ENCODE measurements at places on chromosomes 5 and 9. TPM values are rescaled to one million over a fixed set of nuclear protein-coding genes. Genes with fewer than 3 reads are reported as not detected.

The EFNA5 gene
- total RNA-seq, result 60.4 TPM

The PCDH1 gene
- total RNA-seq, result 127 TPM

The NAIP gene
- total RNA-seq, result 30.5 TPM

DNA sequence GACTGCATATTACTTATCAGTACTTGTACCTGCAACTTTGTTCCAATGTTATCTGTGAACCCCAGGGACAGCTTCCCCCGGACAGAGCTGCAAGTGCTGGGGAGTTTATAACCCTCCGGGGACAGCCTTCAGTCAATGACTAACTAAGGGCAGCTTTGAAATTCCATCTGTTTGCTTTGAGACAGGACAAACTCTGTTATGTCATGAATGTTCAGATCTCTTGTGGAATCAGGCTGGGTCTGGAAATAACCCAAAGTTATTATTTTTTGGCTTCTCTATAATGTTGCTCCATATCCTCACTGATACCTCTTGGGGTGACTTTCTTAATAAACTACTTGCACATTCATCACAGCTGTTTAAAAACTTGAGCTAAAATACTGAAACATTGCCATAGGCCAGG is 617.5 kb upstream of the TLE4 start:
- no peak for DNase-seq

DNA sequence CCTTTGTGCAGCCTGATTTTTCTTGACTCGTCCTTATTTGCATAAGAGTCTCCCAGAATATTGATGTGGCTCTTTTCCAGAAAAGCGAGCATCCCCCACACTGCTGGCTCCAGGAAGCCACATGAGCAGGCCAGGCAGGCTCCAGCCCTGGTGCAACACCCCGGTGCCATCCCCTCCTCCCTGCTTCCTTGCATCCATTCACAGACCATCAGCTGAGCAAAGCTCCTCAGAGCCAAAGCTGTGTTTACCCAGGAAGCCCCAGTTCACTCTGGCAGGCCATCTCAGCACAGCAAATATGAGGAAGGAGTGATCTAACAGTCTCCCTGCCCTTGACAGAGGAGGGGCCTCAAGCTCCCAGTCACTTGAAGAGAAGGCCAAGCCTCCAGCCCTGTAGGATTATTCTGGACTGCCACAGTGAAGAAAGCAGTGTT is 34.4 kb downstream of the INSYN2B start:
- peak; percentile 59 for DNase-seq

GRCh38 chr9:134658378-134658955 is 16.9 kb downstream of the COL5A1 start:
- DNase-seq, result no peak

The PCDHA1 gene
- not detected for total RNA-seq

The GPR150 gene
- 0.18 TPM for total RNA-seq

The LOX gene
- 6.5 TPM for total RNA-seq

The SPINK13 gene
- not detected for total RNA-seq

DNA sequence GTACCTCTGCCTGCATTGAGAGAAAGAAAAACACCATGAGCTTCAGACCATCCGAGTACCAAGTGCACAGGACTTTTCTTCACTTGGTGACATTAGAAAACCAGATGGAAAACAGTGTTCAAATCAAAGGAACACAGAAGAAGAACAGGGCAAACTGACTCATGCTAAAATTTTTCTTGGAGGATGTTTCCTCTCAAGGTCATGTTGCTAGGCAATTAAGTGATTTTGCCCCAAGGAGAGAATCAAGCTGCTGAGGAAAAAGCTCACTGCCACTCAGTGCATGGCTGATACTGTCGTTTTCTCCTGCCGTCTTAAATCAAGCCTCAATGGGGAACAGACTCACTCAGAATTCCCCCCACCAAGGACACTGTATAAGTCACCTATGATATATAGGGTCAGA is 57.9 kb upstream of the SIMC1 start:
- DNase-seq, result no peak

DNA sequence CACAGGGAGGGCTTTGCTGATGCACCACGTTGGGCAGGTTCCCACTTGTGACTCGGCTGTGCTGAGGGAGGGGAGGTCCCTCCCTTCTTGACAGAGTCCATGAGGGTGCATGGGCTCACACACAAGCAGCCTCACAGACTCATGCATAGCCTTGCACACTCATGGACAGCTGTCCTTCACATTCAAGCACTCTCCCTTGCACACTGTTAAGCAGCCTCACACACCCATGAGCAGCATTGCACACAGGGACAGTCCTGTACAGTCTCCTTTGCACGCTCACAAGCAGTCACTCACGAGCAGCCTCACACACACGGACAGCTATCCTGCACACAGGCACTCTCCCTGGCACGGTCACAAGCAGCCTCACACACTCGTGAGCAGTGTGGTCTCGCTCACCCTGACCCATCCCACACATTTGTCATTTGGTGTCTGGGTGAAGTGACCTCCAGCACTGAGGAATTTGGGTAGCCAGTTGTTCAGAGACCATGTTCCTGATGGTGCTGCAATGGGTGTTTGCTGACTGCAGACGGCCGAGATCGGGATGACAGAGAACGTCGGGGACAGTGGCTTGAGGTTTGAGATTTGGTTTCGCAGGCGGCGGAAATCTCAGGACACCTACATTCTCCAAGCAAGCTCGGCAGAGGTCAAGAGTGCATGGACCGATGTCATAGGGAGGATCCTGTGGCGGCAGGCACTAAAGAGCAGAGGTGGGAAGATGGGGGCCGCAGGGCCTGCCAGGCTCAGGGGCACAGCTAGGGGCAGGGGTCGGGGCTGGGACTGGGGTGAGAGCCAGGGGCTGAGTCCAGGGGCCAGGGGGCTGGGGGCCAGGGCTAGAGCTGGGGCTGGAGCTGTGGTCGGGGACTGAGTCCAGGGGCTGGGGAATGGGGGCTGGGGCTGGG is 17.7 kb upstream of the LRRC14B start:
- DNase-seq, result no peak

DNA sequence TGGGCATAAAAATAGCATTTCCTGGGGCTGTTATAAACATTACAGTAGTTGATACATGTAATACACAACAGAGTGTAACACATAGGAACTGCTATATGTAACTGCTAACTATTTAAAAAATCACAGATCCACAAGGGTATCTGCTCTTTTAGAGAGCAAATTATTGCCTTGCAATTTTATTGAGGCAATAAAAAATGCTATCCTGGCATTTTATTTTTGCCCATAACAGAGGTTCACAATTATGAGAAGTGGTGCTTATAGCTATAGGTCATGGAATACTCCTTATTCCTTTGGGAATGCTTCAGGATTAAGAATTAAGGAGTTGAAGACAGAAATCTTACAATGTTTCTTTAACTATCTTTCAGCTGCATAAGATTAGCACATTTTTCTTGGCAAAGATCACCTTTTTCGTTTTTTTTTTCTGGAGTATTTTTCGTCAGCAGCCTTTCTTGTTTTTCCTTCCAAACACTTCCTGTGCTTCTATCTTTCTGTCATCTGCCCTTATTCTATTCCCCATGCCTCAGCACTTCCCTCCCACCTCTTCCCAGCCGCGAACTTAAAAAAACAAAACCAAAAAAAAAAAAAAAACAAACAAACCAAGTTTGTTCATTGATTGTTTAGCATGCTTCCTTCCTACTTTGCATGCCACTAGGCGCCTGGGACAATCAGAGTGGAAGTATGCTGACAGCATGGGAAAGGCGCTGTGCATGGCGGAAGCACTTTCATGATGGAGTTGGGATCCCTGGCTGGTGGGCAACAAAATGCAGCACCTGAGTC is 264.2 kb downstream of the MAST4 start:
- no peak for DNase-seq

The CBY3 gene
- total RNA-seq, result not detected

GRCh38 chr9:93298498-93299417 is 114.8 kb downstream of the WNK2 start:
- no peak for DNase-seq

The SPAG8 gene
- total RNA-seq, result 6.4 TPM

DNA sequence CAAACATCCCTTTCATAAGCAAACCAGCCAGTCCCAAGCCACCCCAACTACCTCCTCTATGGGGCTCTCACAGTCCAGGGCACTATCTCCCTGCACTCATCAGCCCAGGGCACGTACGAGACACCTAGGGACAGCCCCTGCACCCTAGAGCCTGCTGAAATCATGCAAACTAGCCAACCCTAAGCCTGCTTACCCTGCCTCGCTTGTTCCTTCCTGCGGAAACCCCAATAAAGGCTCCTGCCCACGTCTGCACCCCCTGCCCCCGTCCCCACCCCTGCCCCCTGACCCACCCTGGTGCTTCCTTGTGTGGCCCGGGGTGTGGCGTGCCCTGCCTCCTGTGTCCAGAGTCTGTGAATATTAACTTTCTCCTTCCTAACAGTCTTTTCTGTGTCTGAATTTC is 135.9 kb downstream of the GADD45G start:
- DNase-seq, result no peak

- no peak for DNase-seq
Observed at GRCh38 chr5:176679365-176680225, 32.3 kb downstream of the TSPAN17 start.

The SYK gene
- total RNA-seq, result 52.9 TPM

- DNase-seq, result no peak
Observed at GRCh38 chr9:98380065-98380681, 124.7 kb upstream of the TBC1D2 start.

GRCh38 chr9:71767776-71768321 is 464 bp downstream of the CEMIP2 start:
- DNase-seq, result peak; percentile 46

The MYORG gene
- 8.1 TPM for total RNA-seq

The CCDC192 gene
- total RNA-seq, result 1.2 TPM

DNA sequence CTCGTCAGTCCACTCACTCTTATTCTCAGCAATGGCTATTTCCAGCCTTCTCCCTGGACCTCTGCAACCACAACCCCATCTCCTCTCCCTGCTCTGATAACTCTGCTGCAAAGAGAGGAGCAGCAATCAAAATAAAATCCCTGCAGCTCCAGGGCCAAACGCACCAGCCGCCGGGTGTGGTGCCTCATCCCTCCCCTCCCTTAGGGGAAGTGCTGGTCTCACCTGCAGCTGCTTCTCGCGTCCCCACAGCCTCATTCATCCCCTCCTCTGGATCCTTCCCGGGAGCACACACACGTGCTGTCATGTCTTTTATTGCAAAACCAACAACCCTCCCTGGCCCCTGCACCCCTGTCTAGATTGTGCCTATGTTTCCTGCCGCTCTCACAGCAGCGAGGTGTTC is 77.8 kb downstream of the TENT4A start:
- no peak for DNase-seq

DNA sequence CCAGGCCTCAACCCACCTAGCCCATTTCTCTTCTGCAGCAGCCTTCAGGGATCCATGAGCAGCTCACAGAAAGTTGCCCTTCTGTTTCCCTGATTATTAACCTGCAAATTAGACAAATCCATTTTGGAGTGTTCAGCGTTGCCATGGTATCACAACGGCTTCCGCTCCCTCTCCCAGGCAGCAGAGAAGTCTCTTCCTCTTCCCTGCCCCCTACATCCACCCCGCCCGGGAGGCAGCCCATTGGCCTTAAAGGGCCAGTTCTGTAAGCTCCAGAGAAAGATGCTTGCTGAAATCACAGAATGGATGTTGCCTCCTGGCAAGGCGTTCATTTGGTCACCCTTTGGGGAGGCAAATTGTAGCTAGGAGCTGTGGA is 47.7 kb upstream of the BOD1 start:
- no peak for DNase-seq

GRCh38 chr9:6805532-6805931 is 47.8 kb downstream of the KDM4C start:
- DNase-seq, result no peak

GRCh38 chr5:123036391-123037103 is at the start of gene PPIC:
PPIC (minus strand) TSS chr5:123036725; CDS start chr5:123036625, 100 bp downstream.
- peak; percentile 89 for DNase-seq

The ADAMTS6 gene
- 2.6 TPM for total RNA-seq

- no peak for DNase-seq
Observed at GRCh38 chr5:113081881-113082546, 105.4 kb downstream of the DCP2 start.

GRCh38 chr9:136091582-136092352 is 3.3 kb downstream of the NACC2 start:
- no peak for DNase-seq

The SPAAR gene
- 1.9 TPM for total RNA-seq

DNA sequence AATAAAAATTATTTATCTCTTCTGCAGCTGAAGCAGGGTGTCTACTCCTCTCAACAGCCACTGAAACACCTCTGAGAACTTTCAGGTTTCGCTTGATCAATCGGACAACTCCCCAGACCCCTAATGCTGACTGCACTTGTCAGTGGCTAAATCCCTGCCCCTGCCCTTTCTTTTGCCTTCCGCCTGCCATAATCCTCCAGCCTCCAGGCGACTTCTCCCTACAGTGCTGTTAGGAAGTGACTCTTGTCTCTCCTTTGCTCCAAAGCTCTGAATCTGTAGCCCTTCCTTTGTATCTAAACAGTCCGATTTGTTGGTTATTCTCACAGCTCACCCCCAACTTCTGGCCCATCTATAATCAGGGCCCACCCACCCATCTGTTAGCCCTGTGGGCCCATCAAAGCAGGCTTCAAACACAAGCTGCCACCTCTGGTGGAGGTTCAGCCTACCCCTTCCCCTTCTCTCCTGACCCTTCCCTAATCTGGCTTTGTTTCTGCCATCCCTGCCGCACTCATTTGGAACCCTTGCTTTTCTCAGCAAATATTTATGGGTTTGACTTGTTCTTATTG is 53.7 kb upstream of the IFNK start:
- no peak for DNase-seq

DNA sequence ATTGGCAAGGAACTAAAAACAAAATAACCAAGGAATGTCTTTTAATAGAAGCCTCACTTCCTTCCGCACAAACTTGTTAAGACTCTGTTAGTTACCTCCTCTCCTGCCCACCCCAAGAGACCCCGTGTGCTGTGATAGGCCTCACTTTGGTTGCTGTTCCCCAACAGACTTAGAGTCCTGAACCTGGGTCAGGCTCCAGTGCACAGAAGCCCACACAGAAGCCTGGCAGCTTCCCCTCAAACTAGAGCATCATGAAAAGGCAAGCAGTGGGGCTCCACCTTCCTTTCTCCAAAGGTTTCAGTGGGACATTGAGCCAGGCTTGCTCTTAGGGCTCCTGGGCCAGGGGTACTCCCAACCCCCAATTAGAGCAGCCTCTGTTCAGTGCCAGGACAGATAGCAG is 230.5 kb downstream of the ESM1 start:
- no peak for DNase-seq

DNA sequence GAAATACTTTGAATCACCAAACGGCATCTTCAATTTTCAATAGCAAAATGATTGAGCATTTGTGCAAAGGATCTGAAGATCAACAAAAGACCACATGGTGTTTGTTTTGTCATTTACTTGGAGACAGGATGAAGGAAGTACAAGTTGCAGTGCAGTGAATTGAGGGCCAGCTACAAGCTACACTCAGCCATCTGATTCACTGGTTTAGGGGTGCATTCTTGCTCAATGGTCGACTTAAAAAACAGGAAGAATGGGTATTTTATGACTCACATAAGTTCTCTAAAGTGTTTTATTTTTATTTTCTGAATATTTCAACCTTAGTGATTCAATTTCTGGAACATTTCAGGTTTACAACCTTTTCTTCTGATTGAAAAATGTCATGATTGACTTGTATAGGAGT is 412.1 kb upstream of the ADAMTSL1 start:
- no peak for DNase-seq

- no peak for DNase-seq
Observed at GRCh38 chr5:116663081-116663480, 88.5 kb upstream of the SEMA6A start.

Data from ureter (tissue), 1 donor.